Smooth muscle cell of the pulmonary artery (primary cell): ENCODE measurements at places on chromosomes 1 and 21. TPM values are rescaled to one million over a fixed set of nuclear protein-coding genes. Genes with fewer than 3 reads are reported as not detected.

DCDC2B gene
- not detected in 2 replicates for total RNA-seq

DISP1 gene
- total RNA-seq, result 6.6 and 6.9 TPM in 2 replicates

IL19 gene
- total RNA-seq, result not detected in 2 replicates

TEKT2 gene
- 0.33 and 0.36 TPM in 2 replicates for total RNA-seq

TNN gene
- total RNA-seq, result 0.03 TPM in 1 of 2 replicates, not detected in the other

RCAN1 gene
- 275 and 438 TPM in 2 replicates for total RNA-seq

CR1L gene
- total RNA-seq, result not detected in 2 replicates

ZP4 gene
- not detected in 2 replicates for total RNA-seq

PGBD5 gene
- total RNA-seq, result 0.17 and 0.20 TPM in 2 replicates

CLDN17 gene
- not detected in 2 replicates for total RNA-seq

AMY2A gene
- total RNA-seq, result not detected in 2 replicates

GJA5 gene
- 2.9 and 38.4 TPM in 2 replicates for total RNA-seq

DNASE2B gene
- not detected in 2 replicates for total RNA-seq

ESRRG gene
- total RNA-seq, result not detected in 2 replicates

ANGPTL1 gene
- 6.1 and 16.4 TPM in 2 replicates for total RNA-seq

ASTN1 gene
- under 0.01 and 0.03 TPM in 2 replicates for total RNA-seq

ACKR1 gene
- not detected in 2 replicates for total RNA-seq

CYB5RL gene
- 7.7 and 8.3 TPM in 2 replicates for total RNA-seq

OR2L8 gene
- total RNA-seq, result not detected in 2 replicates

CFH gene
- 317 and 365 TPM in 2 replicates for total RNA-seq

BEND5 gene
- total RNA-seq, result 0.59 TPM in 1 of 2 replicates, not detected in the other

EPHA10 gene
- total RNA-seq, result not detected in 2 replicates

TINAGL1 gene
- 133 and 442 TPM in 2 replicates for total RNA-seq

HUNK gene
- total RNA-seq, result not detected in 2 replicates

SMIM34 gene
- total RNA-seq, result 0.13 and 0.20 TPM in 2 replicates

OR2T29 gene
- not detected in 2 replicates for total RNA-seq

HORMAD1 gene
- total RNA-seq, result not detected in 2 replicates

SPATA21 gene
- not detected in 2 replicates for total RNA-seq

TRPM2 gene
- under 0.01 TPM in 1 of 2 replicates, not detected in the other for total RNA-seq

VANGL2 gene
- total RNA-seq, result 0.07 and 0.46 TPM in 2 replicates

RPE65 gene
- total RNA-seq, result not detected in 2 replicates

FAM163A gene
- total RNA-seq, result under 0.01 TPM in 1 of 2 replicates, not detected in the other

ENAH gene
- total RNA-seq, result 107 and 160 TPM in 2 replicates

CELA2B gene
- total RNA-seq, result 0.59 TPM in 1 of 2 replicates, not detected in the other

PM20D1 gene
- total RNA-seq, result not detected in 2 replicates

JAM2 gene
- 3.3 and 6.9 TPM in 2 replicates for total RNA-seq

GPR52 gene
- 0.78 and 1.1 TPM in 2 replicates for total RNA-seq

CA6 gene
- not detected in 2 replicates for total RNA-seq

OR6K3 gene
- not detected in 2 replicates for total RNA-seq

PGLYRP3 gene
- not detected in 2 replicates for total RNA-seq

OR2L13 gene
- total RNA-seq, result not detected in 2 replicates

KRTAP13-1 gene
- not detected in 2 replicates for total RNA-seq
